ENCODE measurements at places on chromosomes 1 and 21.

DNA sequence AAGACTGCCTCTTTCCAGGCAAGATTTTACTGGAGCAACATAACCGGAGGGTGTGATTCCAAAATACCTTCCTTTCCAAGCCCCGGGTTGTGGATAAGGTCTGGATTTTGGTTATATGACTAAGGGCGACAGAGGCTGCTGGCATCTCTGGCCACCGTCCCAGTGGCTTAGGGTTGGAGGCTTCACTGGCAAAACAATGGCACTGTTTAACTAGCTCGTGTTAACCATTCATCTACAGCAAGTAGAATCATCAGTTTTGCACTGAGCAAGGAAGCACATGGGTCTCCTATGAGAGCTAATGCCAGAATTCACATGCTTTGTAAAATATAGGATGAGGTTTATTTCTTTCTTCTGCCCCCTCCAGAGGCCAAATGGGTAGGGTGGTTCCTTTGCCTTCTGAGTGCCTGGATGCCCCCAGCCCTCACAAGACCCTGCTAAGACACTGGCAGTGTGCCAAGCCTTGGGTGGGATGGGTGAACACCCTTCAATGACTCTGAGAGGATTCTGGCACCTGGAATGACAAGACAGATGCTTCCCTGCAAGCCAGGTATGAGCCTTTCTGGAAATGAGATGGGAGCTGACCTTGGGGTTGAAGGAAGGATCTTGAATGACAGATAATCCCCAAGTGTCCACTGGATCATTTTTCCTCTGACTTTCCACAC, 36.8 kb downstream of the DHCR24 start:
- no peak for DNase-seq

DNA sequence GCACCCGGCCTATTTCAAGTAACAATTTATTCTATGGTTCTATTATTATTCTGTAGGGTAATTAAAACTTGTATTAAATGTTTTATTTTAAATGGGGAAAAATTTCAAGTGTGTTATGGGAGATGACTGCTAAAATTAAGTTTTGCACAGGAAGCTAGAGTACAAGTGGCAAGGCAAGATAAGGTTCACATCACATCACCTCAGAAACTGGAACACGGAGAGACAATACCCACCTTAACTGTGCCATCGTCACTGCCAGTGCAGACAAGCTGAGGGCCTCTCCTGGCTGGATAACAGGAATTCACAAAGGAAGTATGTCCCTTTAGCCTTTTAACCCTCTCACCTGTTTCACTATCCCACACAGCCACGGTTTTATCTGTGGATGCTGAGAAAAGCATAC, 7.6 kb downstream of the SNRNP40 start:
- DNase-seq = no peak

- DNase-seq = no peak
Observed at GRCh38 chr1:1430114-1430982, 5.1 kb upstream of the VWA1 start.

DNA sequence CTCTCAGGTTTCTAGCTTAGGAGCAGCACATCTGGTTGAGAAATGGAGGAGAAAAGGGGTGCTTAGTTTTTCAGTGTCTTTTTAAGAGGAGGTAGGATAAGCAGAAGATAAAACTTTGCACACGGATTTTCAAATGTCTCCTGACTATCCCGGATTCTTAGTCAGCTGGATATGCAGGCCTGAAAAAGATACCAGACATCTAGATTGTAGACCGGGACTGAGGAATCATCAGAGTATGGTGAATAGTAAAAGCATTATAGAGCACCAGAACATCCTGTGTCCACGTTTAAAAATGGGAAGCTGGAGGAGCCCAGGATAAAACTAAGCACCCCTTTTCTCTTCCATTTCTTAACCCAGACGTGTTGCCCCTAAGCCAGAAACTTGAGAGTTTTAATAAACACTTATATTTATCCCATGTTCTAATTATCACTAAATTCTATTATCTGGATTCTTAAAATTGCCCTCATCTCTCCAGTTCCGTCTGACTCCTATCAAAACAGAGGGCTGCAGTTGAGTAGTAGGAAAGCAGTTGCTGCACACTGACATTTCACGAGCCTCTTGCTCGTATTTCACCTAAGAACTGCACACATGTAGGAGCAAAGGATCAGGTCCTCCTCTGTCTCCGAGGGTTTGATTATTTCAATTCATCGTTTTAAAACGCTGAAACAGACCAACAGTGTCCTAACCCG, 609 bp downstream of the PIGK start:
- no peak for DNase-seq
